ENCODE measurements at places on chromosomes 5 and 9. TPM values are rescaled to one million over a fixed set of nuclear protein-coding genes. Genes with fewer than 3 reads are reported as not detected.

DNA sequence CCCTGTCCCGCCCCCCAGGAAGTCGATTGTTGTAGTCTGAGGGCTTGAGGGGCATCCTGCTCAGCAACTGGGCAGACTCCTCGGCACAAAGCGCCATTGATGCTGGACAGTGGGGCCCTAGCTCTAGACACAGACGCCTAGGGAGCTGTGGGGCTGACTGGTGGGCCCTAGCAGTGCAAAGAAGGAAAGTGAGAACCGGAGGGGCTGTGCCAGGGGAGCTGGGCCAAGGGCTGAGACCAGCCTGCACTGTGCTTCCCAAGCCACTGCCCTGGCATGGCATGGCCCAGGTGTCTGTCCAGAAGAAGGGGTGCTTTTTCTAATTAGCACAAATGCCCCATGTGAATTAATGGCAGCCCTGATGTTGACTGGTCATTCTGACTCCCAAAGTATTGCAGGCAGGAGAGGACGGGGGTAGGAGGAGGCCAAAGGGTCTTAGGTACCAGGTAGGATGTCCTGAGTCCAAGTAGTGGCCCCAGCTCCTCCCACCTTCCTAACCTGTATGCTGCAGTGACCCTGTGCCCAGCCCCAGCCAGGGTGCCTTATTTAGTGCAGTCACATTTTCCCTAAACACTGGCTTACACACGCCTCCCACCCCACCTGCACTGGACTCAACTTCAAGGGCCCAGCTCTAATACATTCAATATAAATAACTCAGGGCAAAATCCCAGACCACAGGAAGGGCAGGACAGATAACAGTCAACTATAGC is 15.9 kb downstream of the TCF7 start:
- DNase-seq = no peak

GRCh38 chr9:122031776-122032175 is 61.3 kb downstream of the TTLL11 start:
- no peak for DNase-seq

DNA sequence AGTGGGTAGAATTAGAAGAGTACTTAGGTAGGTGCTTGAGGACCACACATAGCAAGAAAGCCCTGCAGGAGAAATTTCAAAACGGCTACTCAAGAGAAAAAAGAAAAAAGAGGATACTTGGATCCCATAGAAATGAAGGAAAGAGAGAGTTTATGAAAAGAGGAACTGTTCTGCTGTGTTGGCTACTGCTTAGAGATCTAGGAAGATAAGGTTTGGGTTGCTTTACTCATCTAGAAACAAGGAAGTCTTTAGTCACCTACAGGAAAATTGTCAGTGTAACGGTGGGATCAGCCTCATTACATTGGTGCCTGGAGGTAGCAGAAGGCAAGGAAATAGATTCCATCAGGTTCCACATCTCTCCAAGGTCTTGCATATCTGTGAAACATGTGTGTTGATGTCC is 14.8 kb upstream of the C5orf46 start:
- DNase-seq = no peak

- DNase-seq = no peak
Observed at GRCh38 chr9:98522487-98522886, 186.2 kb downstream of the GABBR2 start.

GRCh38 chr5:54115735-54116403 is 194.5 kb downstream of the ARL15 start:
- no peak for DNase-seq

The CEL gene
- total RNA-seq = 0.58 TPM

The IFNE gene
- total RNA-seq = 0.52 TPM
